ENCODE measurements at places on chromosomes 2 and 18.

DNA sequence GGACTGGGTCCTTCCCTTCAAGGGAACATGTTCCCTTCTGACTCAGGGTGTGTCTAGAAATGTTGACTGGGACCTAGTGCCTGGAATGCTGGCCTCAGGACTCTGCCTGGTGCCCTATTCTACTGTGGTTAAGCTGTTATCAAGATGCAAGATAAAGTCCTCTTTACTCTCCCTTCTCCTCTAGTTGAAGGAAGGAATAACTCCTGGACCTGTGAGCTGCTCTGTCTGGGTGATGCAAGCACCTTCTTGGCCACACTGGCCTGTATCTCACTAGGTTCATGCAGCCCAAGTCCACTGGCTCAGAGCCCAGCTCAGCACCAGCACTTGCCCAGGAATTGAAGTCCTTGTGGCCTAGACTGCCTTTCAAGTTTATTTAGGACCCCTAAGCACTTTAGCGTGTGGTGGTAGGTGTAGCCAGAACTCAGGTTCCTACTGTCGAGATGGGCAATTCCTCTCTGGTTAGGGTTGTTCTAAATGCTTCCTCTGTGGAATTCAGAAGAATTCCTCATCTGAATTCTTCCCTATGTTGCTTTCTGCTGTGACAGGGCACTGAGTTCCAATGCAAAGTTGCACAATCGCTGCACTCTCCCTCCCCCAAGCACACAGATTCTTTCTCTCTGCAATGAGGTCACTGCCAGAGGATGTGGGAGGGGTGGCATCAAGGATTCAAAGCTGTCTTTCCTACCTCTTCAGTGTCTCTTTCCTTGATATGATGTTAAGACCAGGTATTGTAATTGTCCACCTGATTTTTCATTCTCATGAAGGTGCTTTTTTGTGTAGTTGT lies 54.7 kb downstream of the VWC2L start:
- DNase-seq, result no peak

- no peak for DNase-seq
These were observed 325.3 kb upstream of the MYT1L start for GRCh38 chr2:2656115-2657011.

DNA sequence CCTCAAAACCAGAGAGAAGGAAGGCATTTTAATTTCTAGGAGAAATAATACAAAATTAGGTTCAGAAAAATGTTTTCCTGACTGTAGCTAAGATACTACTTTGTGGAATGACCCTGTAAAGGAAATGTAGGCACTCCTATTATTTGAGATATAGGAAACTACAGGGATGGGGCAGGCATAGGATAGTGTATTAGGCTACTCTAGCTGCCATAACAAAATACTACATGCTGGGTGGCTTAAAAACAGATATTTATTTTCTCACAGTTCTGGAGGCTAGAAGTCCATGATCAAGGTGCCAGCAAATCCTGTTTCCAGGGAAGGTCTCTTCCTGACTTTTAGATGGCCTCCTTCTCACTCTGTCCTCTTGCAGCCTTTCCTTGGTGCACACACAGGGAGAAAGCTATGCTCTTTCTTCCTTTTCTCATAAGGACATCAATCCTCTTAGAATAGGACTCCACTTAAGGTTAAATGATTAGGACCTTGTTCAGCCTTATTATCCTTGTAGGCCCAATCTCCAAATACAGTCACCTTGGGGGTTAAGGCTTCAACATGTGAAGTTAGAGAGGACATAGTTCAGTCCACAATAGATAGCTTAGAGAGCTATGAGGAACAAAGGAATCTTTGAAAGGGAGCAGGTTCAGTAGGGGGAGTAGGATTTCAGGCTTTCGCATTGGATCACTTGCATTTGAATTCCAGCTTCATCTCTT lies 14.0 kb upstream of the CAVIN2 start:
- no peak for DNase-seq

GRCh38 chr18:63000839-63001238 lies 285.5 kb downstream of the PHLPP1 start:
- DNase-seq, result no peak

DNA sequence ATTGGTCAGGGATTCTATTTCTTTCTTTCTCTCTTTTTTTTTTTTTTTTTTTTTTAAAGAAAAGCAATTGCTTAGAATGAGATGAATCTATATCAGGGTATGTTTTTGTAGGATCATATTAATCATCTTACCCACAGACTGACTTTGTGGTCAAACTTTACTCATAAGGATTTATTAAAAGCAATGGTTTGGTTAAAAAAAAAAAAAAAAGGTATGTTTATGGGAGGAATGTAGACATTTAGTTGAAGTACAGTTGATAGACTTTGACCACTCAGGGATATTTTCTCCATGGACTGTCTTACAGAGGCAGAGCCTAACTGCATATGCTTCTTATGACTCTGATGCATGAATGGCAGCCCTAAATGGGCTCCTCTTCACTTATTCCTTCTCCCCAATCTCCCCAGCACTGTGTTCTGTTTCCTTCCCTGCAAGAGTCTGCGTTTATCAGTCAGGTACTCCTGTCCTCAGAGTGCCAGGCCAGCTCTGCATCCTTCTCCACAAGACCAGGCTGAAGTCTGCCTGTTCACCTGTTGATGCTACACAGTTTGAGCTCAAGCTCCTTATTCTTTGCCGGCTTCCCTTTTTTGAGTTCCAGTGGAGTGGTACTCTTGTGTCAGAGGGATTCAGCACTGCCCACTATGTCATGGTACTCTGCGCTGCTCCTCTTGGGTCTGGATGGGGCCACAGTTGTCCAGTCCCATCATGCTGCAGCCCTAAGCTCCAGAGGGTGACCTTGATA lies 24.3 kb downstream of the CRIM1 start:
- DNase-seq, result no peak

- DNase-seq, result no peak
These were observed 221.3 kb upstream of the CTAGE1 start for GRCh38 chr18:22639026-22639463.

- no peak for DNase-seq
These were observed 31.8 kb downstream of the SLC9A4 start for GRCh38 chr2:102504833-102505232.

DNA sequence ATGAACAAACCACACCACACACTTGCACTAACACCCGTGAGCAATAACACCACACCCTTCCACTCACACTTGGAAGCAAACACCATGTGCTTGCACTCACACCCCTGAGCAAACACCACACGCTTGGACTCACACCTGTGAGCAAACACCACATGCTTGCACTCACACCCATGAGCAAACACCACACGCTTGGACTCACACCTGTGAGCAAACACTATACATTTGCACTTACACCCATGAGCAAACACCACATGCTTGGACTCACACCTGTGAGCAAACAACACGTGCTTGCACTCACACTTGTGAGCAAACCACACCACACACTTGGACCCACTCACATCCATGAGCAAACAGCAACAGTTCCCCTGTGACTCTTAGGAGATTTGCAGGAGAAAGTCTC lies 24.4 kb downstream of the SNTG2 start:
- DNase-seq, result no peak

DNA sequence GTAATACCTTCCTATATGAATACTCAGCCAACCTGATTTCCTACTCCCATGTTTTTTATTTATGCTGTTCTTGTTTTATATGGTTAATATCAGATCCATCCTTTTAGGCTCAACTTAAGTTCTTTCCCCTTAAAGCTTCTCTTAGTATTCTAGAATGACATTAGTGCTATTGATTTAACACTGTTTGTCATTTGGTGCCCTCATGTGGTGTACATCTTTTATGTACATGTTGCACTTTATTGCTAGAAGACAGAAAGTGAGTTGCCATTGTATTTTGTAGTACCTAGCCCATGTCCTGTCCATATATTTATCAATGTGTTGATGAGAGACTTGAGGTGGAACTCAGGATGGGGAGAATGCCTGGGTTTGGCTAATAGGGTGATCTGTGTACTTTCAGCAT lies 2.5 kb downstream of the HTRA2 start:
- no peak for DNase-seq

GRCh38 chr2:148279216-148279615 lies 258.3 kb downstream of the MBD5 start:
- no peak for DNase-seq
